HS-5 (cell line): ENCODE measurements at places on chromosomes 2 and 18.
A peak's percentile ranks its signal among the peaks of the same experiment; 100 is the strongest.

GRCh38 chr18:9946831-9947230 is 33.0 kb downstream of the VAPA start:
- DNase-seq, result no peak

DNA sequence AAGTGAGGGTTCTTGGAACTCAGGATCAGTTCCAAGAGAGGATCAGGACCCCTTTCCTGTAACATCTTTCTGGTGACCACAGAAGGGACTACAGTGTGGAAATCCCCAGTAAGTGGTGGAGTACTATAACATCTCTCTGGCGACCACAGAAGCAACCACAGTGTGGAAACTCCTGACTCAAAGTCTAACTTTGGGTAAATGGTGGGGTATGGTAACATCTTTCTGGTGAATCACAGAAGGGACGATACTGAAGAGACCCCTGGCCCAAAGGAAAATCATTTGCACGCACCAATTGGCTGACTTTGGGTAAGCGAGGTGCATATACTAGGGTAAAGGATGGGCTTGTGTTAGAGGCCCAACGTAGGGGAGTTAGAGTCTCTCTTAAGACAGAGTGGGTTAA is 56.3 kb upstream of the GULP1 start:
- no peak for DNase-seq

- no peak for DNase-seq
Observed at GRCh38 chr2:52571380-52572347, 1195.9 kb upstream of the CHAC2 start.

- no peak for DNase-seq
Observed at GRCh38 chr2:86633155-86633651, 9.5 kb upstream of the RNF103 start.

DNA sequence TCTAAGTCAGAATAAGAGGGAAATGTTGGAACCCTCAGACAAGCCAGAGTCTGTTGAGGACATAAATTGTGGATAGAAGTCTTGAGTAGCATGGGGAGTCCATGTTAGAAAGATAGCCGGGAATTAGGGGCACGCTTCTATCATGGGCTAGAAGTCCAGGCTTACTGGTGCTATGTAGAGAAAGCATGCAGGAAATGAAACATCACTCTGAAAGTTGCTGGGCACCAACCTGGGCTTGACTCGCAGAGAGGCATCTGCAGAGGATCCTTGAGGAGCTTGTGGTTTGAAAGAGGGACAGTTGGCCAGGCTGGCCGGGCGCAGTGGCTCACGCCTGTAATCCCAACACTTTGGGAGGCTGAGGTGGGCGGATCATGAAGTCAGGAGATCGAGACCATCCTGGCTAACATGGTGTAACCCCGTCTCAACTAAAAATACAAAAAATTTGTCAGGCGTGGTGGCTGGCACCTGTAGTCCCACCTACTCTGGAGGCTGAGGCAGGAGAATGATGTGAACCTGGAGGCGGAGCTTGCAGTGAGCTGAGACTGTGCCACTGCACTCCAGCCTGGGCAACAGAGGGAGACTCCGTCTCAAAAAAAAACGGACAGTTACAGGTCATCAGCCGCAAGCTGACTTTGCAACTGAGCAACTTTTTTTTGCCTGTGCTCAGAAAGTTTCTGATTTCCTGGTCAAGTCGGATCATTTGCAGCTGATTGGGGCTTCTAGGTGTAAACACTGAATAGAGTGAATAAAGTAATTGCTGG is 24.9 kb downstream of the CERS6 start:
- no peak for DNase-seq

GRCh38 chr2:202019689-202020450 is 13.8 kb upstream of the FZD7 start:
- no peak for DNase-seq

DNA sequence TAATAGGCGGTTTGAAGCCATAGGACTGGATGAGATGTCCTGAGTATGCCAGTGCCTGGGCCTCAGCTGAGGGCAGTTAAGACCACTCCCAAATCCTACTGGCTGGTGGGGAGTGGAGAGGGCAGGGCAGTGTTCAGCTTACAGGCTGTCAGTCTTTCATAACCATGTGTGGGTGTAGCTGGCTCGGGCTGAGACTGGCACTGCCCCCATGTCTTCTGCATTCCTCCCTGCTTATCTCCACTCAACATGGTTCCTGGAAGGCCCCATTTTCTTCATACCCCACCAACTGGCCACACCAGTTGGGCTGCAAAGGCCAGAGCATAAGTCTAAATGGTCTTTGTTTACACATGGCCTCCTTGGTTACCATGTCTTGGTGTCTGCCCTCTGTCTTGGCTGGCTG is 17.2 kb upstream of the IL37 start:
- no peak for DNase-seq

DNA sequence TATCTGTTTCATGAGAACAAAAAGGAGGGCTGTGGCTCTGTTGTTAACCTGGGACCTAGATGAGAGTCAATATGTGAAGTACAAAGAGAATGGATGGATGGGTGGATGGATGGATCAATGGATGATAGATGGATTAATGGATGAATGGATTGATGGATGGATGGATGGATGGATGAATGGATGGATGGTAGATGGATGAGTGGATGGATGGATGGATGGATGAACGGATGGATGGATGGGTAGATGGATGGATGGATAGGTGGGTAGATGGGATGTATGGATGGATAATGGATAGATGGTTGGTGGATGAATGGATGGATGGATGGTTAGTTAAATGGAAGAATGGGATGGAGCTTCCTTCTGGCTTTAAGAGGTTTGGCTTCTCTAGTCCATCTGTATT is 396.7 kb downstream of the ALK start:
- DNase-seq, result no peak

GRCh38 chr2:109647636-109648035 is 33.5 kb downstream of the SOWAHC start:
- DNase-seq, result no peak

- DNase-seq, result no peak
Observed at GRCh38 chr2:240839152-240840143, 19.4 kb upstream of the KIF1A start.

DNA sequence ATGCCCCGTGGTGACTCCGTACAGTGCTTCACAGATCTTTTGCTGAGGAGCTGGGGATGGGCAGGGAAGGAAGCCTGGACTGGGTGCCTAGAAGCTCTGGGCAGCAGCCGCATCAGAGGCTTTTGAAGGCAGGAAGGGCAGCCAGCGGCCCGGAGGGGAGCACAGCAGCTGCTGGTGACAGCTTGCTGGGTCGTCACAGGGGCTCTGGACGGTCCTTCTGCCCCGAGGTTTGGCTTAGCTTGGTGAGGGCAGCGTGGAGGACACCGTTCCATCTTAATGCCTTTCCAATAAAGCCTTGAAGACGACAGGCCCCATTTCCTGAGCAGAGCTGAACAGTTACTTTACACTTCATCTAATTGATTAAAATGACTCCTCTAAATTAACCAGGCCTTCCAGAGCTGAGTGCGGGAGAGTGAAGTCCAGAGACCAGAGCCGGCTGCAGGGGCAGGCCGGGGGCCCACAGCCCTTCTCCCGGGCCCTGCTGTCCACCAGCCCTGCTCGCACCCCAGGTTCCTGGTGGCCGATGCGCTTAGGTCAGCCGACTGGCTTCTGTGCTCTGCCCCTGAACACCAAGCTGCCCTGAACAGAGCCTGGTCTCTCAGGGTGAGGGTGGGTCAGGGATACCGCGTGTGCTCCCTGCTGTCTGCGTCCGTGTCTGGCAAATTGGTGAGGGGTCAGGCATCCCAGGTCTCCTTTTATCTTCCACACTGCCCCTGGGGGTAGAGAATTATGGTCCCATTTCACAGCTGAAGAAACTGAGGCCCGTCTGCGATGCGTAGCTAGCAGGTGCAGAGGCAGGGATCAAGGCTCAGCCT is 43.5 kb downstream of the RRM2 start:
- DNase-seq, result no peak

DNA sequence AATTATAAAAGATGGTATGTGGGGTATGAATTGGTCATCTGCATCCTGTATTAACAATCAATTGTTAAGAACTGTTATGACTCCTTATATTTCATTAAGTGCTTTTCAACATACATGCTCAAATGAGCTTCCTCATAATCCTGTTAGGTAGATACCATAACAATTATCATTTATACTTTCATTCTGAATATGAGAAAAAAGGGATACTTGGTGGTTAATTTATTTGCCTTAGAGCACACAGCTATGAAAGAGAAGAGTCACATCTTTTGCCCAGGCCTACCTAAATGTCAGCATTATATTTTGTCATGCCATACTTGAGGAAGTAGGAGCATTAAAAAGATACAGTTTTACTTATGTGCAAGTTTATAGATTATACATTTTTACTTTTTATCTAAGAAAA is 169.6 kb downstream of the TCF4 start:
- no peak for DNase-seq

- DNase-seq, result peak; percentile 6
Observed at GRCh38 chr18:24910221-24910620, 441.7 kb downstream of the ZNF521 start.

- no peak for DNase-seq
Observed at GRCh38 chr18:58172031-58172430, 128.0 kb downstream of the NEDD4L start.

DNA sequence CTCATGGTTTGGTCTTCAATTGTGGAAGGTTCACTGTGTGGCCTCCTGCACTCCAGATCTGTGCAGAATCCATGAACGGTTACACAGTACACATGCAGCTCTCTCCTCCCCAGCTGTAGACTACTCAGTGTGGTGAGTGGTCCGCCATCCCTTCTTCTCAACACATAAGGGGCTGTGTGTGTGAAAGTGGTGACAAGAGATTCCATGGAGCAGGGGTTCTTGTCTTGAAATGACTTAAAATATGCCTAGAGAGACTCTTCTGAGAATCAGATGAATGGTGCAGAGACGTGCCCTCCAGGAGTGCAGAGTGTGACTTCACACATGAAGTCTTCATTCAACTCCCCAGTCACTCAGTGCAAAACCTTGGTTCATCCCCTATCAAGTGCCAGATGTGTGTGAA is 151.0 kb upstream of the COPS8 start:
- no peak for DNase-seq

- DNase-seq, result no peak
Observed at GRCh38 chr18:26304511-26304910, 78.3 kb downstream of the TAF4B start.

DNA sequence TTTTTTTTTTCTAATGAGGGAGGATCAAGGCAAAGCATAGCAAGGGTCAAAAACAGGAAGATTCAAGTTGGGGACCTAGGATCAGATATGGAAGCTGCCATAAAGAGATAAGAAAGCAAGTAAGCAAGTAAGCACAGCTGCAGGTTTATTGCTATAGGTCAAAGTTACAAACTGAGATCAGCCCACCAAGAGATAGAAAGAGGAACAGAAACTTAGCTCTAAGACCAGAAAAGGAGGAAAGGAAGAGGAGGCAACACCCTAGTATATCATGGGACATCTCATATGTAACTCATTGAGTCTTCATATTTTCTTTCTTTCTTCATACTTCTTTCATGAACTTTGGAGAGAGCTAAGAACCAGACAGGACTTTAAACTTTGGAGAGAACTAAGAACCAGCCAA is 295.9 kb upstream of the CRIM1 start:
- no peak for DNase-seq

- DNase-seq, result no peak
Observed at GRCh38 chr18:5542515-5543035, 1.2 kb downstream of the EPB41L3 start.

DNA sequence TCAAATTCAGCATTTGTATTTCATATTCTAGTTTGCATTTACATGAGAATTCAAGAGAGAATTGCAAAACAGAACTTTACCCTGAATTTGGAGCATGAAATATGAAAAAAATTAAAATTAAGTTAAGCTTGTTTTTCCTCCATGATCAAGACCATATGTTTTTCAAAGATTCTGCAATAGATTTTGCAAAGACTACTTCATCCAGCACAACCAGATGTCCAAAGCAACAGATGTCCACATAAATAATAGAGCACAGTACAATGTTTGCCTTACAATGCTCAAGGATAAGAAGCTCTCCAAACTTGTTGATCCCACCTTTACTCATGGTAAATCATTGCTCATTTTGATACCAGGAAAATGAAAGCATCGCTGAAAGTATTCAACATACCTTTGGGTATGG is 25.6 kb downstream of the FAP start:
- DNase-seq, result no peak

DNA sequence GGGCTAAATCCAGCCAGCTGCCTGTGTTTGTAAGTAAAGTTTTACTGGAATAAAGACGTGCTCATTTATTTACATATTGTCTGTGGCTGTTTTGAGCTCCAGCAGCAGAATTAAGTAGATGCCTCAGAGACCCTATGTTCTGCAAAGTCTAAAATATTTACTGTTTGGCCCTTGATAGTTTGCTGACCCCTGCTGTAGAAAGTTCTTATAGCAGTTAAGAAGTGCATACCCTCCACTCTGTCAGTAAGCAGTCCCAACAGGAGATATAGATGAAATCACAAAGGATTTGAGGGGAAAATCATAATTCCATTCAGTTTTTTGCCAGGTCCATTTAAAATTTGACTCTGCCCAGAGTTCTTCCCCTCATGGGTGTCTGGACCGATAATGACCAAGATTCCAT is 50.1 kb upstream of the ITM2C start:
- no peak for DNase-seq

- no peak for DNase-seq
Observed at GRCh38 chr2:144523596-144524117, 3.7 kb upstream of the ZEB2 start.

DNA sequence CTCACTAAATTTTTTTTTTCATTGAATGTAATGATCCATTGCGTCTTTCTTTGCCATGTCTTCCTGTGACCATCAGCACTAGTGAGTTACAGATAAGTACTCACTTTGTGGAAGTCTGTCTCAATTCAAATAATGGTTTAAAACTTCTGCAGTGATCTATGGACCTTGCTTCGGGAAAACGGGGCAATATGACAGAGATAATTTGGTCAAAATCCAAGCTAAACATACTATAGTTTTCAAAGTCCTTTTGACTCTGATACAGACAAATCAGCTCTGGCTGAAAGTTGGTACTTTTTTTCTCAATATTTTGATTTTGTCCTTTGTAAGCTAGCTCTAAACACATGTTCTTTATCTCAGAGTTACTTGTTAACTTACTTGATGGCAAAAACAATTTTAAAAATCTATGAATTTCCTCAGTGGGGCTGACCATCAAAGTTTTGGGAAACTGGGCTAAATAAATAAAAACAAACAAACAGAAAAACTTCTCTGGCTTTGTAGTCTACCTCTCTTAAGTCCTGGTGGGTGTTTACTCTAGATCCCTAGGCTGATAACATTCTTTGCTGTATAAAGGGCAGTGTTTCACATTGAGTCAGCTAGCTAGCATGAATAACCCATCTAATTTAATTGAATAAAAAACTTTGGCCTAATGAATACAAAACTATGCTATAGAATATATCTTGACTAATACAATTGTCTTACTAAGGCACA is 327.6 kb downstream of the RDH14 start:
- no peak for DNase-seq

DNA sequence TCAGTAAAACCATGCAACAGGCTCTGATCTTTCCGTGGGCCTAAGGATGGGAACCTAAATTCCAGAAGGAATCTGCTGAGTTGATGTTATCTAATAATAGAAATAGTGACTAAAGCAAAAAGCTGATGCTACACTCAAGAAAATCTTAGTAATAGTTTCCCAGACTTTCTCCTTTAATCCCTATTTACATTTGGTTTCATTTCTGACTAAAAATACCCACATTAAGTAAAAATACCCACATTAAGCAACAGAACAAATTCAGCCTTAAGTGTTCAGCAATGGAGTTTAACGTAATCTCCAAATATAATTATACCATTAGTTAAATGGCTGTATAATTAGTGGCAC is 50.3 kb downstream of the CCBE1 start:
- no peak for DNase-seq
